ENCODE measurements at places on chromosomes 2 and 18.

- no peak for DNase-seq
Observed at GRCh38 chr2:237467447-237468179, 19.4 kb upstream of the MLPH start.

GRCh38 chr2:121918231-121918630, 162.8 kb downstream of the TSN start:
- DNase-seq: no peak

DNA sequence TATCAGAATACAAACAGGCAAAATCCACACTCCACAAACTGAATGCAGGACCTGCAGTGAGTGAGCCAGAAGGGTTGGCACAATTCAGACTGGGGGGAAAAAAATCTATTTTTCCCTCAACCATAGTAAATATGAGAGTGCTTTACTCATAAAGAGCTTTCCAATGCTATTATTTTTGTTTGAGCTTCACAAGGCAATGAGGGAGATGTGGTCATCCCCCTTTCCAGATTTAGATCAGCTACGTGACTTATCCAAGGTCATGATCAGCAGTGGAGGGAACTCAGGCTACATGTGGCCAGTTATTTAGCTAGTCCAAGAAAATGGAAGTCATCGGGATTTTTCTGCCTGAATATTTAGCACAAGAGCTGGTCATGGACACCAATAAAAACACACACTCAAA, 120.4 kb upstream of the KLF7 start:
- DNase-seq: no peak

- DNase-seq: no peak
Observed at GRCh38 chr2:203772456-203773165, 66.2 kb downstream of the CD28 start.

DNA sequence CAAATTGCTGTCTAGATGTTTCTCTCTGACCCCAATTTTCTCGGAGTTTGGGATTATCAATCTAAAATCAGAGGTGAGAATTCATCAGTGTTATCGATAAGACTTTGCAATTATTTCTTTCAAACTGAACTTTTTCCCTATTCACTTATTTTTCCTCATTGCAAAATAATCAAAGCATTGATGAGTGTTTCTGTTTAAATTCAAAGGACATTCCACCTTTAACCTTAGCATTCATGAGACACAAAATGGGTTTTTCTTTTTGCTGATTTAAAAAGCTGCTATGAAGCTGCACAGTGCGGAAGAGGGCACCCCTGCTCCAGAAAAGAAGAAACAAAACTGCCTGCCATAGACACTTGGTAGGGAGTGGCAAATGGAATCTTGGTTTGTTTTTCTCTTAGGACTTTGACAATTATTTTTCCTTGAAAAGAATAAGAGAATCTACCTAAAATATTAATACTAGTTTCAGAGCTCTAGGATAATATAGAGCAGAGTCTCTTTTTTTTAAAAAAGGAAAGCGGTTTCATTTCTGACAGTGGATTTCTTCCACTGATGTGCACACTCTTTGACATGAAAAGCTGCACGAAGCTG, 203.4 kb downstream of the TGIF1 start:
- DNase-seq: no peak

DNA sequence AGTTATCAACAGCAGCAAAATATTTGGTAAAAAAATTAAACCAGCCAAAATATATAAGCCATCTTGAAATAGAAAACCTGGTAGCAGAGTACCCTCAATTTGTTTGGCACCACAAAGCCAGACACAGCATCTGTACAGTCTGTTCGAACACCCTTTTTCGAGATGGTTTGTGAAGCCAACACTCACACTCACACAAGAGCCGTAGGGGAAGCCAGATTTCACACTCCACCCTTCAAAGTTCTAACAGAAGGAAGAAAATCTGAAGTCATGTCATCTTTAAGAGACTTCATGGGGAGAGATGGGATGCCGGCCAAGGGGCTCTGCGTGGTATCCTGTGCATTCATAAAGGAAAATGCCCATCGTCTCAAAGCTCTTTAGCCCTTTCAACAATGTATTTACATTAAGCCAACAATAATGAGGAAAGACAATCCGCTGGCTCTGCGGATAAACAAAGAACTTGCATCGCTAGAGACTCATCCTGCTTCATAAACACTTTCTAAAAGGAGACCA, 451.5 kb upstream of the CHST9 start:
- no peak for DNase-seq

- DNase-seq: no peak
Observed at GRCh38 chr2:210954386-210954907, 398.0 kb downstream of the CPS1 start.

- DNase-seq: no peak
Observed at GRCh38 chr2:238388794-238389193, 37.9 kb upstream of the ASB1 start.

All from NCI-H2107 (cell line).